Heart right ventricle (tissue), 16 donors: ENCODE measurements at places on chromosomes 2 and 18. TPM values are rescaled to one million over a fixed set of nuclear protein-coding genes. Genes with fewer than 3 reads are reported as not detected.

Gene ERMN
- 0.09 TPM for polyA plus RNA-seq

Gene LHCGR
- not detected for polyA plus RNA-seq

DNA sequence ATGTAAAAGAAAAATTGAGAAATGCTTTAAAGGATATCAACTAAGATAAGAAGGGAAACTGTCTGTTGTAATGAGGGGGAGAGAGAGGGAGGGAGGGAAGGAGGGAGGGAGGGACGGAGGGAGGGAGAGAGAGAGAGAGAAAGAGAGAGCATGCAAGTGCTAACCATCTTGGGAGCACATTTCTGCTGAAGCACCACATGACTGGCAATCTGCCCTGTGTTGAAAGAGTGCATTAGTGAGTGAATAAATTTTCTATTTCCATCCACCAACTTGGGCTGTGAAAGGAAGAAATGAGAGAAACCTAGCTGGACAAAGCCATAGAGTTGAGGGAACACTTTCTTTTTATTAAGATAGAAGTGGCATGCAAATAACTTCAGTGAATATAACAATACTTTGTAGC, 110.7 kb downstream of the TMX3 start:
- no peaks in the 10 kb centered on the region for H3K4me1 ChIP-seq
- H3K4me3 ChIP-seq, result no peak overlapping the region
- no peaks in the 10 kb centered on the region for H3K27me3 ChIP-seq
- no peak for DNase-seq

DNA sequence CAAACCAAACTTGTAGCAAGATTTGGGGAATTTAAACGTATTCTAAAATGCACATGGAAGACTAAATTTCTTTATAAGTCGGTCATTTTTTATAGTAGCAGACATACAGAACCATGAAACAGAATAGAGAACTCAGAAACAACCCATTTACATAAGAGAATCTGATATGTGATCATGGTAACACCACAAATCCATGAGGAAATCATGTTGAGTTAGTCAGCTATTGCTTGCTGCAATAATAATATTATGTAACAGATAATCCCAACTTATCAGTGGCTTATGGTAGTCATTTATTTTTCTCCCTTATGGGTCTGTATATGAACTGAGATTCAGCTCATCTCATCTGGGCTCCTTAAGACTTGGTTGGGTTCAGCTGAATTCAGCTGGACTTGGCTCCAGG, 103.4 kb upstream of the SERTAD2 start:
- H3K36me3 ChIP-seq, result no peaks in the 10 kb centered on the region
- DNase-seq, result no peak
- H3K27ac ChIP-seq, result no peak overlapping the region
- H3K4me1 ChIP-seq, result peaks cover 2% of the 10 kb centered on the region
- no peak overlapping the region for H3K4me3 ChIP-seq

- H3K36me3 ChIP-seq, result peaks cover 15% of the 10 kb centered on the region
- H3K4me3 ChIP-seq, result no peak overlapping the region
- H3K4me1 ChIP-seq, result no peaks in the 10 kb centered on the region
These were observed 243.5 kb downstream of the GBX2 start for GRCh38 chr2:235924675-235925063.

DNA sequence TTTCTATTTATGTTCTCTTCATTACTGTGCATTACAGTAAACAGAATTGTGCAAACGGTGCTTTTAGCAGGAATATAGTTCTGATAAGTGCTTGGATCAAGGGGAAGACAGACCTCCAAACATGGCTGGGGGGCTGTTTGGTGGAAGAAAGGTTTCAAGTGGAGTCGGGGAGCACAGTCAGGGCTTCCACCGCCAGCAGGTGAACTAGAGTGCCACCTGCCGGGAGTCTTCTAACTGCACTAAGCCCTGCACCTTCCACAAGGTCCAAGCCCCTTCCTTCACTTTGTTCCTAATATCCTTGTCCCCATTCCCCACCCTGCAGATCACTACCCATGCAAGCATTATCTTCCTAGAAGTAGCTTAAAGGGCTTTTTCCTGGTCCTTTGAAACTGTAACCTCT, 11.1 kb downstream of the ONECUT2 start:
- H3K36me3 ChIP-seq, result no peaks in the 10 kb centered on the region
- no peak for DNase-seq
- H3K27me3 ChIP-seq, result peaks cover 46% of the 10 kb centered on the region
- H3K4me3 ChIP-seq, result no peak overlapping the region
- no peak overlapping the region for H3K27ac ChIP-seq
